Endothelial cell (in vitro differentiated cells): ENCODE measurements at places on chromosomes 5 and 9.
A peak's percentile ranks its signal among the peaks of the same experiment; 100 is the strongest.

DNA sequence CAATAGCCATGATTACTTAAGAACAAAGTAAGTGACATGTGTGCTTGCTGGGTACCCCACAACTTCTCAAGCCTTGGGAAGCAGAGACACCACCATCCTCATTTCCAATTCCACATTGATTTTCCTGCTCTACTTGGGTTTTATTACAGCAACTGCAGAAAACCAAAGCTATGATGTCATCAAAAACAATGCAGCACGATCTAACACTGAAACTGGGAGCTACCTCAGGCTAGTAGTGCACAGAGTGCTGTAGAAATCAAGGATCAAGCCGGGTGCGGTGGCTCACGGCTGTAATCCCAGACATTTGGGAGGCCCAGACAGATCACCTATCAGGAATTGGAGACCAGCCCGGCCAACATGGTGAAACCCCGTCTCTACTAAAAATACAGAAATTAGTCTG, 174.4 kb upstream of the MSX2 start:
- no peak for DNase-seq

DNA sequence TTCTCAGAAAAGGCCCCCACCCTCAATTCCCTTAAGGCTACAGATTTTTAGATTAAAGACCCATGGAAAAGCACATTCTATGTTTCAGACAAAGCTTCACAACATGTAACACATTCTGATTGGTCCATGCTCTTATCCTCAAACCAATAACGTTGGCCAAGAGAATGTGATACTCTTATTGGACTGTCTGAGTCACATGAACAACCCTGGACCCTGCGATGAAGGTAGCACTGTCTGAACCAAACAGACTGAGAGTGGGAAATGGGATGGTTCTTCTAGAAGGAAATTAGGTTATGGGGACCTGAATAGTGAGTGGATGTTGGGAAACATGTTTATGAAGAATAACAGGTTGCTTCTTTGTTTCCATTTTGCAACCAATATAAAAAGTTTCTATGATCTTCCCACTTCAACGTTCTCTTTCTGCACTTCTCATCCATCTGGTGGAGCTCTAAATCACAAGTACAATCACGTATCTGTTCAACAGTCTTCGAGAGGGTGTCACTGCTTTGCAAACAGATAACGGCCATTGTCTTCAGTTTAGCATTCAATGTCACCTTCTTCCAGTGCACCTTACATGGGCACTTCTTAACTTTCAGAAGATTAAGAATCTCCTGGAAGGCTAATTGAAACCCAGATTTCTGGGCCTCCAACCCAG, 81.6 kb downstream of the PTCH1 start:
- no peak for DNase-seq

GRCh38 chr5:55406292-55406691, 98.5 kb downstream of the MTREX start:
- DNase-seq, result no peak

- no peak for DNase-seq
These were observed 51.5 kb upstream of the MEF2C start for GRCh38 chr5:88934439-88934838.

DNA sequence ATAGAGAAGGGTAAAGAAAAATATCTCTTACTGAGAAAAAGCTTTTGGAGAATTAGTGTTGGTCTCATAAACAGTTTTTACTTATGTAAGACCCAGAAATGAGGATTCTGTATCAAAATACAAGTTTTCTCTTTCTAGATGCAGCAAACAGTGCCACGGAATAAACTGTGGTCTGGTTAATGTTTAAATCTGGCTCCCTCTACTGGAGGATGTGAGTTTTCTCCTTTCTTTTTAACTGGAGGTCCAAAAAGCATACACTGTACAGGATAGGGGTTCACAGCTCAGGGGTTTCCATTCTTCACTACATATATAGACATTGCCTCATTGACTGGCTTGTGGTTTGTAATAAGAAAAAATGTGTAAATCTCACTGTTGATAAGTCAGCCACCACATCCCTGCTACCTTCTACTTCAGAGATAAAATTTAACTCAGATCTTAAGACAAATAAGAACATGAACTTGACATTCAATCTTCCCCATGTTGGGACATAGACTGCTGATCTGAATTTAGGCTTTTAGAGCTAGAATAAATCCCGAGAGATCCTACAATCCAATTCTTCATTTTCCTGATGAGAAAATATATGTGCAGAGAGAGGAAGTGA, 98.9 kb downstream of the CFAP95 start:
- no peak for DNase-seq

GRCh38 chr5:180423133-180423532, 70.0 kb upstream of the GFPT2 start:
- DNase-seq, result no peak

DNA sequence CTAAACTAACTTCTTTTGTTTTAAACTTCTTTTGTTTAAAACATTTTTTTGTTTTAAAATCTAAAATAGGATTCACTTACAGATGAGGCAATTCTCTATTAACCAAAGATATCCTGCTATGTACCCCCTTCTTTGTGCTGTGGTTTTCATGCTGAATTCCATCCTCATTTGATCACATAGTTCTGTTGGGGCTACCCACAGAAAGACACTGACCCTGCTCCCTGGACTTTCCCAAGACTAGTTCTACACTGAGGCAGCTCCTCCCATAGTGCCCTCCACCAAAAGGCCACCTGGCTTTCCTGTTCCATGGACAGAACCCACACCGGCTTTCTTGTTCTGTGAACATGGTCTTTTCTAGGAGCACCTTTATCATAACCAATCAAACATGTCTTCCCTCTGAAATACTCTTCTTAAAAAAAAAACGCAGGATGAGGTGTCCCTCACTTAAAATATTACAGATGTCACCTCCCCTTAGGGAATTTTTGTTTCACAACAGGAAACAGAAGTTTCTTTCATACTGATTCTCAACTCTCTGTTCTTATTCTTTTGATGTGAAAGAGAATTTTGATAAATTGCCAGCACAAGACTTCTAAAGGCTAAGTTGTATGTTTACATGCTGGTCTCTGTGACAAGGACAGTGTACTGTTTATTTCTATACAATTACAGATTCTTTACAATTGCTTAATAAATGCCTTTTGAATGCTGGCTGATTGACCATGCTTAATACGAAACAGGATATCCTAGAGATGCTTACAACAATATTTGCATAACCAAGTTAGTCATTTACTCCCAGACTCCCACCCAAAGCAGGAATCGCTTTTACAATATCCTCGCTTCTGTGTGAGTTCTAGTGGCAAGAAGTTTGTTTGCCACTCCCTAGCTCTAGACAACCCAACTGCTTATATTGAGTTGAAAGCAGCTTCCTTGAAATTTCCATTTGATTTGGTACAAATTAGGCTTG, 300.4 kb downstream of the DTWD2 start:
- DNase-seq, result no peak

GRCh38 chr5:139027150-139027549, 152.0 kb upstream of the LRRTM2 start:
- DNase-seq, result no peak

GRCh38 chr9:35555246-35555701, 49.8 kb upstream of the TESK1 start:
- no peak for DNase-seq

GRCh38 chr9:110328763-110329162, 8.9 kb downstream of the TXNDC8 start:
- no peak for DNase-seq

DNA sequence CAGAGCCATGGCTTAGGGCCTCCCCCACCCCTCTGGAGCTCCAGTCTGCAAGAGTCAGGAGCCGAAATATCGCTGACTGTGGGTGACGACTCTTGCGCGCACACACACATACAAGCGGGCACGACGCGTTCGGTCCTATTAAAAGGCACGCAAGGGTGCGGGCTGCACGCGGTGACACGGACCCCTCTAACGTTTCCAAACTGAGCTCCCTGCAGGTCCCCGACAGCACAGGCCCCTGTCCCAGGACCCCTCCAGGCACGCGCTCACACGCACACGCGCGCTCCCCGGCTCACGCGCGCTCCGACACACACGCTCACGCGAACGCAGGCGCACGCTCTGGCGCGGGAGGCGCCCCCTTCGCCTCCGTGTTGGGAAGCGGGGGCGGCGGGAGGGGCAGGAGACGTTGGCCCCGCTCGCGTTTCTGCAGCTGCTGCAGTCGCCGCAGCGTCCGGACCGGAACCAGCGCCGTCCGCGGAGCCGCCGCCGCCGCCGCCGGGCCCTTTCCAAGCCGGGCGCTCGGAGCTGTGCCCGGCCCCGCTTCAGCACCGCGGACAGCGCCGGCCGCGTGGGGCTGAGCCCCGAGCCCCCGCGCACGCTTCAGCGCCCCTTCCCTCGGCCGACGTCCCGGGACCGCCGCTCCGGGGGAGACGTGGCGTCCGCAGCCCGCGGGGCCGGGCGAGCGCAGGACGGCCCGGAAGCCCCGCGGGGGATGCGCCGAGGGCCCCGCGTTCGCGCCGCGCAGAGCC, at the start of gene GRIN1:
GRIN1 (plus strand) TSS at position 433 of the 746 bp plus-strand sequence. CDS start 333 bp downstream, outside the sequence.
- DNase-seq, result peak; percentile 65

DNA sequence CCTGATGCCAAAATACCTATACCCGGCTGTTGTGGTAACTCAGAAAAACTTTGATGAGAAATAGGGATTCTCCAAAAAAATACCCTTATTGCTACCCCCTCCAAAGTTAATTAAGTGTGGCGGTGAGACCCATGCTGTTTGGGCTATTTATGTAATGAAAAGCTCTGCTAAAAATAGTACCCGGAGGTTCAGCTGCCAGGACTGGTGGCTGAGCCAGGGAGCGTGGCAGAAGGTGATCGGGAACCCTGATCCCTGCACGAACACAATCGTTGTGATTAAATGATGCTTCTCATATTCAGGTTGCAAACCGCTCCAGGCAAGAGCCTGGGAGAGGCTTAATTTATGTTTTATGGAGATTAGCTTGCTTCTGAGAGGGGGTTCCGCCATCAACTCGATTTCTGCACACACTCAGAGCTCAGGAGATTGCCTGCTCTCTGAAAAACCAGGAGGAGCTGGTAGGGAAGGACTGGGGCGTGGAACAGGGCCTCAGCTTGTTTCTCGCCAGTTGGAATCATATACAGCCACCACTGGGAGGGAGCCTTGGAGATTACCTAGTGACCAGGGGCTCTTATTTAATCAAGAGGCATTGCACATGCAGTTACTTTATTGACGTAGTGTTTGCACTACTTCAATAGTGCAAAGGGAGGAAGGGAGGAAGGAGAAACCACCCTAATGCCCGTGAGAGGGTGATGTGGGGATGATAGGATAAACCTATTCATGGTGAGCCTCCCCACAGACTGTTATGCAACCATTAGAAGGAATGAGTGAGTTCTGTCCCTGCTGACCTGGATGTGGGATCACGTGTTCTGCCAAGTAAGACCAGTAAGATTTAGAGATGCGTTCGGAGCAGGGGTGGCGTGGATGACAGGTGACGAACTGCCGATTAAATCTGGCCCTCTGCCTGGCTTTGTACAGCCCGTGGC, 23.4 kb downstream of the HRH2 start:
- no peak for DNase-seq

DNA sequence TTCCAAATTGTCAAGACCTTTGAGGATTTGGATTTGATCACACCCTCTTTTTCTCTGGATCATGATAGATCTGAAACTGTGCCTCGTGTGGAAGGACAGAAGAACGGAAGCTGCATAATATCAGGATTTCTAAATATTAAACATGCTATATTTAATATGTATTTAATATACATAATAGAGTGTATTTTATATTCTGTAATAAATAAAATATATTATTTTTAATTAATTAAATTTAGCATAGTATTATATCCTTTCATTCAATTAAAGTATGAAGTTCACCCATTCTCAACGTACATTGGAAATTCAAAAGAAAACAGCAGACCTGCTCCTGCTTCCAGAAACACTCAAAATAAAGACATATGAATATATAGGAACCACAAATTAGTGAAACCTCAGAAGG, 70.6 kb upstream of the GLIS3 start:
- no peak for DNase-seq

GRCh38 chr5:144195448-144195847, 24.8 kb downstream of the KCTD16 start:
- no peak for DNase-seq

DNA sequence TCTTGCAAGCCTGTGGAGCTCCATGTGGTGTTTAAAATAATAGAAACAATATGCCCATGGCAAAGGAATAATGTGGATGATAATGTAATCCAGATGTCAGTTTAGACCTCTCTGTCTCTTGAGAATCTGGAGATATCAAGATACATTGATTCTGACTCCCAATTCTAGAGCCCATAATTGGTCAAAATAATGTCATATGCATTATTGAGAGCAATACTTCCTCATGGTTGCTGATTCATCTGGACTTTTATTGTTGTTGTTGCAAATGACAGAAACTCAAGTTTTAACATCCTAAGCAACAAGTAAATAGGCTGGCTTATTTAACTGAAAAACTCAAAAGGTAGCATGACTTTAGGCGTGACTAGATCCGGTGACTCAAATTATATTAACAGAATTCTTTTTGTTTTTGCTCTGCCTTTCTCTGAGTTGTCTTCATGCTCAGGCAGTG, 152.1 kb downstream of the PCSK1 start:
- no peak for DNase-seq

GRCh38 chr5:66628561-66628960, 32.4 kb downstream of the MAST4 start:
- no peak for DNase-seq

GRCh38 chr5:61737301-61737963, 405.4 kb downstream of the ZSWIM6 start:
- DNase-seq, result no peak

DNA sequence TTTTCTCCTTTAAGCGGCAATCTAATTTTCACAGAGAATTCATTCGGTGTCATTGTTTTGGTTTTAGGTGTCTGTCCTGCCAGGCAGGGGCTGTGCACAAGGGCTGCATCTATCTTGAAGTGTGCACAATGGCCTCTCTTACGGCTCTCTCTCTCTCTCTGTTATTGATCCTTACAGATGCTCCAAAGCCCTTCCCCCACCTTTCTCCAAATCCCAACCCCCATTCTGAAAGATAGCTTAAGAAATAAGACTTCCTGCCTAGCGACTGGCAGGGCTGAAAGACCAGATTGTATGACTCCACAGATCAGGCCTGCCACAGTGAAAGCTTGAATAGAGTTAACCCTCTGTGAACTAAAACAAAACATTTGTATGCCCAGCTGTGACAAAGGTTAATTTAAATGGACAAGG, 86.5 kb upstream of the NR5A1 start:
- DNase-seq, result peak; percentile 27

DNA sequence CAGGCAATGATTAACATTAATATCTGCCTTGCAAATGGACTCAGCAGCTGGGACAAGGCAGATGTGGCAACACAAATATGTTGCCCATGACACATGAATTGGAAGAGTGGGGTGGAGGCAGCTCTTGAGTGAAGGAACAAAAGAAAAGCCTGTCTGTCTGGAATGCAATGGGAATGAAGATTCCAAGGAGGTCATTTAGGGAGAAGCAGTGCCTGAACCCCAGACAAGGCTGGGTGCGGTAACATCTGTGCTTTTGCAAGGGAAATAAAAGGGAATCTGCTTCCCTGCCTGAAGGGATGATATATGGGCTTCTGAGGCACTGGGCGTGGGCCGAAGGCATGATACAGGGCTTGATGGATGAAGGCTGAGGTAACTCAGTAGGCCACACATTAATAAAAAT, 94.1 kb upstream of the TRIM32 start:
- no peak for DNase-seq
